ENCODE measurements at places on chromosomes 5 and 9.

DNA sequence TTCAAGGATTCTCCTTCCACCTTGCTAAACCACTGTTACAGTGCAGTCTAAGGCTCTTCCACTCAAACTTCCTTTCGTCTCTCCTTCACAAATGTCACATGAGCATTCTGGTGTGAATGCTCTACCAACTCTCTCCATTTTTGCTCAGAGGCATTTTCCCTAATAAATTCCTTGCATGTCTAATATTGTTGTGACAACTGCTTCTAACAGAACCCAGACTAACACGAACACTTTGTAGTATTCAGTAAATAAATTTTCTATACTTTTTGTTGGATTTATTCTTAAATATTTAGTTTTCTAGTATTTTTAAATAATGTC is 24.0 kb downstream of the RAPGEF6 start:
- DNase-seq: no peak

GRCh38 chr5:148466236-148466580 is 82.5 kb downstream of the FBXO38 start:
- DNase-seq: no peak

GRCh38 chr5:136766456-136766855 is 401.1 kb upstream of the TRPC7 start:
- DNase-seq: no peak

GRCh38 chr5:121024416-121025311 is 560.6 kb downstream of the PRR16 start:
- DNase-seq: no peak

DNA sequence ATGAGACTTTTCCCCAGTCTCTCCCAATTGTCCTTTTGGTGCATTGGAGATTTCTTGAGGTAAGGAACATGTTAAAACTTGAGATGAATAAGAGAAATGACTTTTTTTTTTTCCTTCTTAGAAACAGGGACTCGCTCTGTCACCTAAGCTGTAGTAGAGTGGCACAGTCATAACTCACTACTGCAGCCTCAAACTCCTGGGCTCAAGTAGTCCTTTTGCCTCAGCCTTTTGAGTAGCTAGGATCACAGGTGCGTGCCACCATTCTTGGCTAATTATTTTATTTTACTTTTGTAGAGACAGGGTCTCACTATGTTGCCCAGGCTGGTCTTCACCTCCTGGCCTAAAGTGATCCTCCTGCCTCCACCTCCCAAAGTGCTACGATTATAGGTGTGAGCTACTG is 25.9 kb downstream of the CDC42SE2 start:
- no peak for DNase-seq

GRCh38 chr5:109136906-109137305 is 272.9 kb downstream of the PJA2 start:
- no peak for DNase-seq

DNA sequence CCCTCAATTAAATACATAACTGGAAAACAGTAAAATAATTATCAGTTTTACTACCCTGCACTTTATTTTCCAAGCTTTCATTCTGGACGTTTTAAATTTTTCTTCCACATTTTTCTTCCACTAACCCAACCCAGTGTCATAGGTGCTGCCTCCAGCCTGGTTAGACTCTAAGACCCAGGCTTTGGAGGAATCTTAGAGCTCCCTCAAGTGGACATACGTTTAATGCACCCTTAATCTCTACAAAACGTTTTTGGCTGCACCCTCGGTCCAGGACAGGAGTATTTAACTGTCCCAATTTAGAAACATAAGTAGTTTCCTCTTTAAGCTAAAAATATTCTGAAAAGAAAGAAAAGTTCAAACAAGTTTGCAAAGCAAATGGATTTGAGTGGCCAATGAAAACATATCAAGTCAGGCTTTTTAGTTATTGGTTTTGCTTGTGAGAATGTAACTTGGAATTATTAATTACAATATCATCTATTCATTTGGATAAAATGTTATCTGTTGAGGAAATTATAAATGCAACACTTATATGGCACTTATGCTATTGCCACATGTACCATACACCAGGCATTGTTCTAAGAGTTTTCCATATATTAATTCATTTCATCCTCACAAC is 38.9 kb downstream of the CDH6 start:
- DNase-seq: peak; percentile 71

GRCh38 chr5:150000990-150001659 is 586 bp downstream of the HMGXB3 start:
- peak; percentile 75 for DNase-seq

Measured in iris pigment epithelial cell (primary cell).